Substantia nigra (tissue), 51 donors: ENCODE measurements at places on chromosomes 13 and 19.

DNA sequence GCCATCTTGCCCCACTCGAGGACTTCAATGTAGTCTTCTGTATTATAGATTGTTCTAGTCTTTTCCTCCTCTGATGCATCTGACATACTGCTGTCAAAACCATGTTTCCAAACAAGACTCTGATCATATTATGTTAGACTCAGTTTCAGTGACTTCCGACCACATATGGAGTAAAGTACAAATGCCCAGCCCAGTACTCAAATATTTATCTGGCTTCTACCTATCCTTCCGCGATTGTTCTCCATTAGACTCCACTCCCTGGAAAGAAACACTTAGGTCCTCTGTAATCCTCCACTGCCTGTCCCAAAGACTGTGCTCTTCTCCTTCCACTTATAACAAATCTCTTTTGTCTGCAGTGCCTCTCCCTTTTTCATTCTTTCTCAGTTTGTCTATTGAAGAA, 439.5 kb downstream of the EFNB2 start:
- no peak for DNase-seq

DNA sequence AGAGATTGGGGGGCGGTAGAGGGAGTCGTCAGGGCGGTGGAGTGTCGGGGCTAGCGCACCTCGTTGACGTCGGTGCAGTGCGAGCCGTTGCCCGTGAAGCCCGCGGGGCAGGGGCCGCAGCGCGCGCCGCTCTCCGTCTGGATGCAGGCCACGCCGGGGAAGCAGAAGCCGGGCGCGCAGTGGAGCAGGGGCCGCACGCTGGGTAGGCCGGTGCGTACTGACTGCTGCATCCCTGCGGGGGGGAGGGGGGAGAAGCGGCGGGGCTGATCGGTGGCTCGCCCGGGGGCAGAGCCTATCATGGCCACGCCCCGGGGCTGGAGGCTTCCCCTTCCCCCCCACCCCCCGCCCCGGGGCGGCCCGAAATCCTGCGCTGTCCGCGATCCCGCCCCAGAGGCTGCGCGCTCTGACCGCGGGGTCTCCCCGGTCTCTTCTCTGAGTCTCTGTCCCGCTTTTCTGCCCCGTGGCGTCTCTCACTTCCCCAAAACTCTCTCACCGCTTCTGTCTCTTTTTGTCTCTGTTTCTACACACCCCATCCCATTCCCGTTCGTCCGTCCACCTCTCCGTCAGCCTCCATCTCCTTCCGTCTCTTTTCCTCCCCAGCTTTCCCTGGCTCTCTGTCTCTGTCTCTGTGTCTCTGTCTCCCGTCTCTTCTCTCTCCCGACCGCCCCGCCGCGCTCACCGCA, 1.1 kb downstream of the COMP start:
- no peak for DNase-seq

DNA sequence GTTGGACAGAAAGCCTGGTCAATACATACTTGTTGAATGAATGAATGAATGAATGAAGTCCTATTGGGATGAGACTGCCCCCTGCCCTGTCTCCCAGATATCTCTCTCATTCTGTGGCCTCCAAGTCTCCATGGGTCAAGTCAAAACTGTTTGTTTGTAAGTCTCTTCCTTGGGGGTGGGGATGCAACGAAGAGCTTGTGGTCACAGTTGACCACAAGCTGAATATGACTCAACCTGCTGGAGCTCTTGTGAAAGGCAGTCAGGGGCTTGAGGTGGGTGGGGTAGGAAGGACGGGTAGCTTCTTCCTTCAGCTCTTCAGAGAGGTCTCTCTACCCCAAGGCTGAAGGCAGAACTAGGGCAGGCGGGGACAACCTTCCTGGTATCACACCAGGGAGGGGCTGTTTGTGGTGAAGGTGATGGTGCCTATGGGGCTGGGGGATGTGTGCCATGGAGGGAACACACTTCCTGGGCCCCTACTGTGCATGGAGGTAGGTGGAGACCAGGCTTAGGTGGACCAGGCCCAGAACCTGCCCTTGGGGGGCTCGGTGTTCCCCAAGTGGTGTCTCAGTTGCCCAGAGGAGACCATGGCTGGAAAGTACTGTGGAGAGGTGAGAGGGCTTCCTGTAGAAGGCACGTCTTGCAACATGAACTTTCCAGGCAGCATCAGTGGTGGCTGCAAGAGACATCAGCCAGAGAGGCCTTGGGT, 8.0 kb downstream of the MYO1F start:
- DNase-seq, result no peak

- DNase-seq, result no peak
These were observed 2.1 kb downstream of the GATAD2A start for GRCh38 chr19:19407633-19407930.

DNA sequence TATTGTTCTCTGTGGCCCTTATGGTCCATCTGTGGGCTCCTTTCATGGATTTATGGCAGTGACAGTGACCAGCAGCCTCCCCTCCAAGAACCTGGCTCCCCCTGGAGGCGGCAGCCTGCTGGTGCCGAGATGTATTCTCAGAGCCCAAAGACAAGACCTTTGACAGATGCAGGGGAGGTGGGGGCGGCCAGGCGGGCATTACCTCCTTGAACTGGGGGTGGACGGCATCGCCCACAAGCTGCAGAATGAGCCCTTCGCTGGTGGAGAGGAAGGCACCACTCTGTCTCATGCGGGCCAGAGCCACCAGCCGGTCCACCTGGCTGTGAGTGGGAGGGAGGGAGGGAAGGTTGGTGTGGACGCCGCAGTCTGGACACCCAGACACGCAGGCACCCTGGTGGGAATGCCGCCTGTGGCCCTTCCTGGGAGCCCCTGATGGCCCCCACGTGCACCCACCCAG, 6.6 kb downstream of the ISOC2 start:
- peak; percentile 66 for DNase-seq

DNA sequence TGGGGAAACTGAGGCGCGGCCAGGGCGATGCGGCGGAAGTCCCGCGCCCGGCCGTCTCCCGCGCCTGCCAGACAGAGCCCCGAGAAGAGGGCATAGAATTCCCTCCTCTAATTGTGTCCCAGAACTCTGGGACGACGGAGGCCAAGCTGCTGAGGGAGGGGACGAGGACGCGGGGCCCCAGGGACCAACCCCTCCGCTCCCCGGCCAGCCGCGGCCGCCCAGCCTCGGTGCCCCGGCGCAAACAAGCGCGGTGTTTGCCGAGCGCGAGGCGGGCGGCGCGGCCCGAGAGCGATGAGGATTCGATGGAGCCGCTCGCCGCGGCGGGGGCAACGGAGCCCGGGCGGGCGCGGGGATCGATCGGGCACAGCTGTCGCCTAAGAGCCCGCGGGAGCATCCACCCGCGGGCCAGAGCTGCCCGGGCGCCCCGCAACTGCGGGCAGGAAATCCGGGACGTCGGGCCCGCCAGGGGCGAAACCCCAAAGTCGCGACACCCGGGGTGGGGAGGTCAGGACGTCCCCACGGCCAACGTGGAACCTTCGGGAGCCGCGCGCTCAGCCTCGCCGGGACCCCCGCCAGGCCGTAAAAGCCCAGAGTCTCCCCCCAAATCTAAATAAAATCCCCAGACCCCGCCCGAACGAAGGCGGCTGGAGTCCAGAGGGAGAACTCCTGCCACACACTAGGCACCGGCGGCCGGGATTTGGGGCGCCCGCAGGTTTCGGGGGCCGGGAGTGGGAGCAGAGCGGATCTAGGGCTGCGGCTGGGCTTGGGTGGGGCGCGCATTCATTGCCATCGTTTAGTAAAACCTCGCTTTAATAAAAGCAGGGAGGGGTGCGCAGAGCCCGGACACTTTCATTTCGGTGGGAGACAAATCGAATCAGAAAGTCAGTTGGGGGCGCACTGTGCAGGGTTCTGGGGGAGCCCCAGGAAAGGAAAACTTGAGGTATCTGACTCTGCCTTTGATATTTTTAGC, 3.6 kb upstream of the ONECUT3 start:
- DNase-seq, result no peak

- no peak for DNase-seq
These were observed 6.3 kb downstream of the DPP9 start for GRCh38 chr19:4717191-4717965.

- no peak for DNase-seq
These were observed 300.5 kb downstream of the PCDH17 start for GRCh38 chr13:57932061-57932460.

DNA sequence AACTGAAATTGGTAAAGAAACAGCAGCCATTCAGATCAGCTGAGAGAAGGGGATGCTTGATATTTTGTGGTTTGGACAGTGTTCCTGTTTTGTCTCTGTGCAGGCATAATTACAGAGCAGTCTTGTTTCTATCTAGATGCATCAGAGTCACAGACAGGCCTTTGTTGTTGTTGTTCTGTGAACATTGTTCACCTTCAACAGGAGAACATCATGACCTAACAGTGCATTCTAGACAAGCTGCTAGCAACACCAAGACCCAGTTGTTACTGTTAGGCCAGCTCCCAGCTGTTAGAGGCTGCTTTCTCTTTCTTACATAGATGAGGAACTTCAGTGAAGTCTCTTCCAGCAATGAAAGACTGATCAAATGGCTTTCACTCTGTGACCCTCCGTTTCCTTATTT, 8.5 kb upstream of the LSR start:
- DNase-seq, result no peak

DNA sequence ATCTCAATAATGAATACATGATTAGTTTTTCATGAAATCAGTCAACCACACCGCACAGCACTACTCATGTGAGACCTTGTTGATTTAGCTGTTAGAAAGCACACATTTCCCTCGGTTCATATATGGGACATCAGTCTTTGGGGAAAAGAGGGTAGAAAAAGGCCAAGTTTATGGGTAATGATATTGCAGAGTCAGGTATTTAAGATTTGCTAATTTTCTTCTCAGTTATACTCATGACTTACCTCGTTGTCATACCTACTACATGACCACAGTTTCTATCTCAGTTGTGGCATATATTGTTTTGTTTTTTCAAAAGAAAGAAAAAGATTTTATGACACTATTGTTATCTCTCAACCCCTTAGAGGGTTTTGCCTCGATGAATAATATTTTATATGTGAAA, 165.6 kb downstream of the POU4F1 start:
- DNase-seq, result no peak

DNA sequence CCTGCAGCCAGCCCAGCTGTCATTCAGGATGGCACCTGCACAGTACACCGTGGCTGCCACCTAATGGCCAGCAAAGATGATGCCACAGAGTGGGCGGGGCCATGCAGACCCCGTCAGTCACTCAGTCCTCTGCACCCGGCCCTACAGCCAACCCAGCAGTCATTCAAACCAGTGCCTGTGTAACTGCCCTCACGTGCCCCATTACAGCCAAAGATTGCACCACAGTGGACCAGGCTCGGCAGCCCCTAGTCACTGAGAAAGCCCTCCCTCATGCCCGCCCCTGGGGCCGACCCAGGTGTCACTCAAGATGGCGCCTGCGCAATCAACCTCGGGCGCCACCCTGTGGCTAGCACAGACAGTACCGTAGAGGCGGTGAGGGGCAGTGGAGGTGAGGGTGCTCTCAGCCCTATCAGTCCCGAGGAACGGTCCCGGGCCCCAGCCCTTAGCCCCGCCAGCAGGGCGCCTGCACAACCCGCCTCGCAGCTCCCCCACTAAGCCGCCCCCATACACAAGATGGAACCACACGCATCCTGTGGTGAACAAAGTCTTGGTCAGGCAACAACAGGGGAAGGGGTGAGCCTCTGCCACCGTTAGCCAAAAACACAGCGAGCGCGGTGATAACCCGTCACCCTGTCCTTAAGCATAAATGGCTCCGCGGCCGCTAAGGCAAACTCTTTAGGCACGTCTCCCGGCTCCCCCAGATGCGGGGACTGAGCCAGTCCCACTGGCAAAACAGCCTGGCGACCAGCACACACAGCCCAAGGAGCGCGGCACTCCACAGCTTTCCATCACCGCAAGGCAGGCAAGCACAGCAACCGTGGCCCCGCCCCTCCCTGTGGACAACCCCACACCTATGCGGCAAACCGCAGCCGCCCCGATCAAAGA, 2.3 kb downstream of the PEG3 start:
- DNase-seq, result peak; percentile 84

DNA sequence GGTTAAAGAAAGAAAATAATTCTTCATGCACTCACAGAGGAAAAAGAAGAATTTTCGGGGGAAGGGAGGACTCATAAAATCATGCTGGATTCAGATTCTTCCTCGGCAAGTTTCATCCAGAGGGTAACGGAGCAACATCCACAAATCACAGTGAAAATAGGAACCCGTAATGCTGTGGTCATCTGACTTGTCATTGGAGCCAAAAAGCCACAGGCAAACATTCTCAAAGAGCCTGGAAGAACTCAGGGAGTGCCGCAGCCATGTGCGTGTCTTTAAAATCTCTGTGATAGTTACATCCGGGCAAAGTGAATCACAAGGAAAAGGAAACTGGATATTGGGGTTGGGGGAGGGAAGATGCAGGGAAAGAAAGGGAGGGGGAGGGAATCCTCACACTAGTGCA, 33.0 kb upstream of the VSTM2B start:
- no peak for DNase-seq

GRCh38 chr19:8461891-8462290, 17.1 kb downstream of the HNRNPM start:
- DNase-seq, result no peak

- no peak for DNase-seq
These were observed 560.2 kb upstream of the SPRY2 start for GRCh38 chr13:80901111-80901510.

DNA sequence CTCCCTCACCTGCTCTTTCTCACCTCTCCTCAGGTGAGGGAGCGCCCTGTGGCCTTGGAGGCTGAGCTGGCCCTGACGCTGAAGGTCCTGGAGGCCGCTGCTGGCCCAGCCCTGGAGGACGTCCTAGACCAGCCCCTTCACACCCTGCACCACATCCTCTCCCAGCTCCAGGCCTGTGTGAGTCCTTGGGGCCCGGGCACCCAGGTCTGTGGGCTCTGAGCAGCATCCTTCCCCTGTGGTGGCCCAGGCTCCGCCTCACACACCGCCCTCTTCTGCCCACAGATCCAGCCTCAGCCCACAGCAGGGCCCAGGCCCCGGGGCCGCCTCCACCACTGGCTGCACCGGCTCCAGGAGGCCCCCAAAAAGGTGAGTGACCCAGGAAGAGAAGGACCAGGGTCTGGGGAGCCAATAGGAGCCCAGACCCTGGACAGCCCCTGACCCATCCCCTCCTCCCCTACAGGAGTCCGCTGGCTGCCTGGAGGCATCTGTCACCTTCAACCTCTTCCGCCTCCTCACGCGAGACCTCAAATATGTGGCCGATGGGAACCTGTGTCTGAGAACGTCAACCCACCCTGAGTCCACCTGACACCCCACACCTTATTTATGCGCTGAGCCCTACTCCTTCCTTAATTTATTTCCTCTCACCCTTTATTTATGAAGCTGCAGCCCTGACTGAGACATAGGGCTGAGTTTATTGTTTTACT, 1.9 kb downstream of the IFNL1 start:
- DNase-seq, result no peak

- no peak for DNase-seq
These were observed 170.9 kb upstream of the ZNF507 start for GRCh38 chr19:32174386-32175113.

GRCh38 chr13:18212873-18213272, 968.8 kb downstream of the TUBA3C start:
- DNase-seq, result no peak
